Lower lobe of right lung (tissue), 2 donors: ENCODE measurements at places on chromosomes 12 and 14. TPM values are rescaled to one million over a fixed set of nuclear protein-coding genes. Genes with fewer than 3 reads are reported as not detected.

CLEC1B gene
- 0.95 TPM for total RNA-seq

RASSF8 gene
- 62.1 TPM for total RNA-seq

SLCO1C1 gene
- total RNA-seq = 0.92 TPM

APOF gene
- total RNA-seq = not detected

RERG gene
- 9.0 TPM for total RNA-seq

CDCA4 gene
- total RNA-seq = 6.9 TPM

NR1H4 gene
- not detected for total RNA-seq

SETD1B gene
- total RNA-seq = 19.7 TPM

SLC7A8 gene
- total RNA-seq = 36.8 TPM

FGF6 gene
- total RNA-seq = not detected

RERGL gene
- total RNA-seq = 3.7 TPM

OLR1 gene
- total RNA-seq = 172 TPM

TOMM20L gene
- total RNA-seq = not detected

CMTM5 gene
- total RNA-seq = 1.4 TPM

RNU4-1 gene
- total RNA-seq = 2,881 TPM

HOXC4 gene
- total RNA-seq = 0.47 TPM

LETMD1 gene
- total RNA-seq = 69.6 TPM

SPIC gene
- not detected for total RNA-seq

NUMB gene
- 126 TPM for total RNA-seq

AKAP3 gene
- total RNA-seq = 3.2 TPM

SNW1 gene
- total RNA-seq = 61.7 TPM

PPFIA2 gene
- 0.83 TPM for total RNA-seq

SCN8A gene
- total RNA-seq = 0.53 TPM

SENP1 gene
- 17.2 TPM for total RNA-seq

NTS gene
- total RNA-seq = 2.3 TPM

INHBE gene
- total RNA-seq = not detected

TMEM116 gene
- total RNA-seq = 21.1 TPM

HOXC5 gene
- not detected for total RNA-seq

C12orf50 gene
- total RNA-seq = not detected

DDN gene
- total RNA-seq = not detected

TRMT5 gene
- 10.6 TPM for total RNA-seq
